ENCODE measurements at places on chromosomes 7 and 10.

- peaks cover 9% of the 10 kb centered on the region for H3K4me1 ChIP-seq
- no peak overlapping the region for H3K4me3 ChIP-seq
- no peak overlapping the region for H3K27ac ChIP-seq
- no peak for DNase-seq
Observed at GRCh38 chr10:3324612-3325038, 152.0 kb upstream of the PITRM1 start.

DNA sequence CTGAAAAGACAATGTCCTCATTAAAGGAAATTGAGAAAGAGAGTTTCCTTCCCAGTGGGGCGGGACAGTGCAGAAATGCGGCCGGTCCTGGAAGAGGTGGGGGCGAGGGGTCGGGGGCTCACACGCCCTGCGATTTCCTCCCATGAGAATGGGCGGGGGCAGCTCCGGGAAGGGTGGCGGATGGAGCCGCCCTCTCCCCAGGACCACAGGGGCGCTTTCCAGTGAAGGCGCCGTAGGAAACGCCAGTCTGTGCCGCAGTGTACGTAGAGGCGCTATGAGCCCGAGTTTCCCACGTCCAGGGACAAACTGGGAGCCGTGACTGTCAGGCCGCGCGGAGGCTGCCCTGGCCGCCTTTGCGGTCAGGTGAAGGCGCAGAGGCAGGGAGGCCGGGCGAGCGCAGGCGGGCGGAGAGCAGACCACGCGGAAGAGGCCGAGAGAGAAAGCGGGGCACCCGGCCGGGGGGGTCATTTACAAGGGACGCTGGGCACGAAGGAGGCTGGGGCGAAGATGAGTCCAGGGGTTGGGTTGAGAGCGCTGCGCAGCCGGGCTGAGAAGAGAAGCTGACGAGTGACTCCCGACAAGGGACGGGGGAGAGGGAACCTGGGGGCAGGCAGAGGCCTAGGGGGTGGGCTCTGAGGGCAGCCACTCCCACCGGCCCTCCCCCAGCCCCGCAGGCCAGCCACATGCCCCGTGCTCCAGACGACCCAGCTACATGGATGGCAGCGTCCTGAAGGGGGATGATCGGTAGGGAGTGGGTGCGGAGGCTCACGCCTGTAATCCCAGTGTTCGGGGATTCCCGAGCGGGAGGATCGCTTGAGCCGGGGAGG lies 45.0 kb downstream of the ALOX5 start:
- peak overlapping the region; percentile 82 for H3K27ac ChIP-seq
- H3K4me3 ChIP-seq = peak overlapping the region; percentile 57
- H3K27me3 ChIP-seq = no peaks in the 10 kb centered on the region
- peaks cover 15% of the 10 kb centered on the region for H3K4me1 ChIP-seq

DNA sequence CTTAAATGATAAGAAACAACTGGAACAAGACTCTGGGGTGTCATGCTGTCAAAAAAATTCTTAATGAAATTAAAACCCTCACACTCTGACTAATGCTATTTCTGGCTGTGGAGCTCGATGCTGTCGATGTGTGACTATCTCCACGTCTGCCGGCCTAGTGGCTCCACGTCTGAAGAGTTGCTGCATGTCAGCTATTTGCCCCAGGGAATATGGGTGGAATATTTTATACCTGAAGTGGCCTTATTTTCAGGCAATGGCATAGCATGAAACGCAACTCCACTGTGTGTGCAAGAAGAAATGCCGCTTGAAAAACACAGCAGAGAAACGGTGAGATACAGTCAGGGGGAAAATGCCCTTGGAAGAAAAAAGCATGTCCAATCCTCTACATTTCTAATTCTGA lies 50.9 kb upstream of the MGMT start:
- DNase-seq = no peak
- no peaks in the 10 kb centered on the region for H3K4me1 ChIP-seq
- no peaks in the 10 kb centered on the region for H3K27me3 ChIP-seq
- H3K27ac ChIP-seq = no peak overlapping the region
- no peak overlapping the region for H3K4me3 ChIP-seq
- no peaks in the 10 kb centered on the region for H3K36me3 ChIP-seq

DNA sequence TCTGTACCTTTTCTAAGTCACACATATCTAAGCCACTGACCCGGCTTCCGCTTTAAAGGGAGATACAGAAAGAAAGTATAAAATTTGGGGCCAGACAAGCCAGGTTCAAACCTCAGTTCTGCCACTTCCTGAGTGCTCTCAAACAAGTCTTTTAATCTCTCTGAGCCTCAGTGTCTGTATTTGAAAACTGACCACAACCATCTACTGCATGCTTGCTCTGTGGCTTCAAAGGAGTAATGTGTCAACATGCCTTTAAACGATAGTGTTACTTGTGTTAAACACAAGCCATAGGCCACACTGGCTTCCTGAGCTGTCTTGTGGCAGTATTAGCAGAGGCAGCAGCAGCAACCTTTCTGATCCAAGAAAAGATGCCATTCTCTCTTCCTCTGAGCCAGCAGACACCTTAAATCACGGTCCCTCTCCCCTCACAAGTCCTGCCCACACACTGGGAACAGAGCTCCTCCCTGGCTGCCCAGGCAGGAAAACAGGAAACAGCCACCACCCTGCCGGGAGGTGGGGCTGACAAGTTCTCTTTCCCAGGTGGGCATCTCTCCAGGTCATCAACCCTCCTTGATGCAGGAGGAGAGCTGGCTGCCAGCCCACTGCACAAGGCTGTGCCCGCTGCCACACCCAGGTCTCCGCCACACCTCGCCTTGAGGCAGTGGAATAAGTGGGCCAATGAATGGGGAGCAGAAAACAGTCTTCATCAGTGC lies 10.7 kb downstream of the HIP1 start:
- peak overlapping the region; percentile 43 for H3K27ac ChIP-seq
- H3K36me3 ChIP-seq = no peaks in the 10 kb centered on the region
- no peak for DNase-seq
- peaks cover 13% of the 10 kb centered on the region for H3K4me1 ChIP-seq
- no peaks in the 10 kb centered on the region for H3K27me3 ChIP-seq

DNA sequence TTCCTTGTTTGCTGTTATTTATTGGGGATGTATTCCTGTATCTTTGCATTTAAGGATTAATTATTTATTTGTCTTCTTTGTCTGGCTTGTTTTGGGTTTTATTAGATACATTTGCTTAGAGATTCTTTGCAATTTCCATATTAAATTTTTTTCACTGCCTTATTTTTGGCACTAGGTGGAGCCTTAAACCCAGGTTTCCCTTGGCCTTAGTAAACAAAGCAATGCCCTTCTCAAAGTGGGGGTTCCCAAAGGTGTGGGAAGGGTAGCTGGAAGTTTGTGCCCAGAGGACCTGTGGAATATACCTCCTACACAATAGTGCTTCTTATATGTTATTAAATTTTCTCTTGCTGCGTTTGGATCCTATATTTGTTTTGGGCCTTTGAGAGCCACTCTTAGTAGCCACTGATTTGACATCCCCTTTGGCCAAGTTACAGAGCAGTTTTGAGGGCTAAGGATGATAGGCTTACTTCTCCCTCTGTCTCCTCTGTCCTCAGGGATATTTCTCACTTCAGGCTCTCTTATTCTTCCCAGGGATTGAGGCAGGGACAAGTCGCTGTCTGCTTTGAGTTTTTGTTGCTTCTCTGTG lies 162.3 kb downstream of the ITGB1 start:
- no peak overlapping the region for H3K4me3 ChIP-seq
- H3K27me3 ChIP-seq = no peaks in the 10 kb centered on the region
- no peak overlapping the region for H3K27ac ChIP-seq
- H3K4me1 ChIP-seq = no peaks in the 10 kb centered on the region
- DNase-seq = no peak

DNA sequence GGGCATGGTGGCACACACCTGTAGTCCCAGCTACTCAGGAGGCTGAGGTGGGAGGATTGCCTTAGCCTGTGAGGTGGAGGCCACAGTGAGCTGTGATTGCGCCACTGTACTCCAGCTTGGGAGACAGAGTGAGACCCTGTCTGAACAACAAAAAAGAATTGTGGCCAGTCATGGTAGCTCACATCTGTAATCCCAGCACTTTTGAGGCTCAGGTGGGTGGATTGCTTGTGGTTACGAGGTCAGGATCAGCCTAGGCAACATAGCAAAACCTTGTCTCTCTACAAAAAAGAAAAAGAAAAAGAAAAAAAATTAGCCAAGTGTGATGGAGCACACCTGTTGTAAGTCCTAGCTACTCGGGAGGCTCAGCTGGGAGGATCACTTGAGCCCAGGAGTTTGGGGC lies 22.8 kb downstream of the MARCHF5 start:
- H3K4me1 ChIP-seq = no peaks in the 10 kb centered on the region
- peaks cover 29% of the 10 kb centered on the region for H3K36me3 ChIP-seq
- H3K27ac ChIP-seq = no peak overlapping the region
- H3K4me3 ChIP-seq = no peak overlapping the region
- no peak for DNase-seq
- no peaks in the 10 kb centered on the region for H3K27me3 ChIP-seq

- DNase-seq = no peak
- no peaks in the 10 kb centered on the region for H3K27me3 ChIP-seq
- no peaks in the 10 kb centered on the region for H3K4me1 ChIP-seq
- H3K36me3 ChIP-seq = no peaks in the 10 kb centered on the region
- H3K27ac ChIP-seq = no peak overlapping the region
Observed at GRCh38 chr7:158030071-158030470, 557.6 kb downstream of the PTPRN2 start.

- no peak overlapping the region for H3K4me3 ChIP-seq
- H3K4me1 ChIP-seq = no peaks in the 10 kb centered on the region
- DNase-seq = no peak
- no peaks in the 10 kb centered on the region for H3K27me3 ChIP-seq
- H3K36me3 ChIP-seq = no peaks in the 10 kb centered on the region
- H3K27ac ChIP-seq = no peak overlapping the region
Observed at GRCh38 chr10:120423431-120424197, 33.4 kb upstream of the PLPP4 start.
